ENCODE measurements at places on chromosomes 2 and 18. TPM values are rescaled to one million over a fixed set of nuclear protein-coding genes. Genes with fewer than 3 reads are reported as not detected.
A peak's percentile ranks its signal among the peaks of the same experiment; 100 is the strongest.

The AOX1 gene
- 80.4 TPM for total RNA-seq

The WDR12 gene
- total RNA-seq, result 10.8 TPM

DNA sequence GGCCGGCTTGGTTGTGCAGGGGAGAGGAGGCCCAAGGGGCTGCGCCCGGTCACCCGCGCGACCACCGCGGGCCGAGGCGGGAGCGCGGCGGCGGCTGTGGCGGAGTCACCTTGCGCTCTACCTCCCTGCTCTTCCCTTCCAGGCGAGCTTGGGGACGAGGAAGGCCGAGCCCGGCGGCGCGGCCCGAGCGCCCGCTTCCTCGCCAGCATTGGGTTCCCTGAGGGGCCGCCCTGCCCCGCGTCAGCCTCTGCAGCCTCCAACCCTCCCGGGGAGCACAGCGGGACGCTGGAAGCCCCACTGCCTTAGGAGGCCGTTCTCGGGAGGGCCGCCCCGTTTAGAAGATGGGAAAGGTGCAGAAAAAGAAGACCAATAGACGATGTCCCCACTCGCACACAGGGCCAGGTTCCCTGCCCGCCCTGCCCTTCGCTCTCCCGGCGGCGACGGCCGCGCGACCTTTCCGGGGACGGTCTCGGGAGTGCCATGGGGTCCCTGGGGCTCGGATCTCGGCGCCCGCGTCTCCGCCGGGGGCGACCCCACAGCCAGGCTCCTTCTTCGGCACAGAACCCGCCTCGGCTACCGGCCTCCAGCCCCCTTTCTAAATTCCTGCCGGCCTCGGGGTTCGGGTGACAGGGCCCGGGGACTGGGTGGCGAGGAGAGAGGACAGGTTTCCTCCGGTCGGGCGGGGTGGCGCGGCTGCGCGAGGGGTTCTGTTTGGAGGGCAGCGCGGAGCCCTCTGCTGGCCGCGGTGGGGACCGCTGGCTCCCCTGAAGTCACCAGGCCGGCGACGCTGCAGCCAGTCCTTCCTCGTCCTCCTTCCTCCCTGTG, 85.5 kb downstream of the HS6ST1 start:
- peak overlapping the region; percentile 74 for H3K27ac ChIP-seq
- DNase-seq, result peak; percentile 94
- peaks cover 8% of the 10 kb centered on the region for H3K4me1 ChIP-seq
- peak overlapping the region; percentile 75 for H3K4me3 ChIP-seq
- H3K27me3 ChIP-seq, result no peaks in the 10 kb centered on the region
- H3K36me3 ChIP-seq, result no peaks in the 10 kb centered on the region

DNA sequence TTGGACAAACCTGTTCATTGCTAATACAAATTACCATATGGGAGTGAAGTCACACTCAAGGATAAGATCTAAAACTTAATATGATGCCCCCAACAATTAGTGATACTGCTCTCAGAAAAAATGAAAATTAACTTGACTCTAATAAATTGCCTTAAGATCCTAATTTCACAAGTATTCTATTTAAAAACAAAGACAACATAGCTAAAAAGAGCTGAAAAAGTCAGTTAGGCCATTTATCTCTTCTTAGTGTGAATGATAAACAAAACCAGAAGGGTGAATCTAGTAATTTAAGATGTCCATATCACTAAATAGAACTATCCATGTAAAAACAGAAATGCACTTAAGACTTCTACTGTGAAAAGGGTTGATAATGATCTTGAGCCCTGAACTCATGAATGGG, 53.4 kb downstream of the FN1 start:
- no peak overlapping the region for H3K27ac ChIP-seq
- no peak overlapping the region for H3K4me3 ChIP-seq
- DNase-seq, result no peak
- peaks cover 89% of the 10 kb centered on the region for H3K36me3 ChIP-seq

- no peaks in the 10 kb centered on the region for H3K27me3 ChIP-seq
- H3K4me3 ChIP-seq, result no peak overlapping the region
- DNase-seq, result no peak
- no peak overlapping the region for H3K27ac ChIP-seq
- no peaks in the 10 kb centered on the region for H3K4me1 ChIP-seq
These were observed 64.4 kb downstream of the GREB1 start for GRCh38 chr2:11598228-11598731.

DNA sequence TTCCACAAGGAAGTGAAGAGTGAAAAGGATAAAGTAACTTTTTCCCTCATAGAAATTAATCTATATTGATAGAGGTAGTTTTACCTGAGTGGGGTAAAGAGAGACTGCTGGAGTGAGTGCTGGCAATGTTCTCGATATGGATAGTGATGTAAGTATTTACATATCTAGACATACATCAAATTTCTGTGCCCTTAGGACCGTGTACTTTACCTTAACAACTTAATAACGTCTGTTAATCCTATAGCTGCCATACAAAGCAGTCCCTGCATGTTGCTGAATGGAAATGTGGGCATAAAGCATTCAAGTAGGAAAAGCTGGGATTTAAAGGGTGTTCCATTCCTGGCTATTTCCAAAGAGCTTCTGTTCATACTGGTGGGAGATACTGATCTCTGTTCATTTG, 162.4 kb upstream of the NOSTRIN start:
- peak overlapping the region; percentile 78 for H3K27ac ChIP-seq
- peaks cover 45% of the 10 kb centered on the region for H3K4me1 ChIP-seq
- DNase-seq, result no peak
- H3K27me3 ChIP-seq, result no peaks in the 10 kb centered on the region
- no peaks in the 10 kb centered on the region for H3K36me3 ChIP-seq
- no peak overlapping the region for H3K4me3 ChIP-seq

DNA sequence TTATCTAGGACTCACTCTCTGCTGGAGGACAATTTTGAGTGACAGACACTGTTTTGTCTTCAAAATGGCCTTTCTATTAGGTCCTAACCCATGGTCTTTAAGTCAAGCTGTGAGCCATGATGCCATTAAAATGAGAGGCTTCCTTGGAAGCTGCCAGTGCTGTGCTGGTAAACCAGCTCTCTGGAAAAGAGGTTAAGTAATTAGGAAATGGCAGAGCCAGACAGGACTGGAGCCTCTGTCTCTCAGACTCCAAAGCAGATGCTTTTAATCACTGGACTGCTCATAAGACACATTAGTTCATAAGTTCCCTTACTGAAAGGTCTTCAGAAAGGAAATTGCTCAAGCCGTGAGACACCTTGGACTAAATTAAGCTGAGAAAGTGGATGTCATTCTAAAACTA, 25.8 kb upstream of the LHCGR start:
- no peak overlapping the region for H3K27ac ChIP-seq
- DNase-seq, result no peak
- no peaks in the 10 kb centered on the region for H3K27me3 ChIP-seq
- no peaks in the 10 kb centered on the region for H3K4me1 ChIP-seq
- H3K36me3 ChIP-seq, result no peaks in the 10 kb centered on the region

The EMILIN1 gene
- 155 TPM for total RNA-seq

The EFR3B gene
- total RNA-seq, result 2.9 TPM
